ENCODE measurements at places on chromosomes 13 and 19. TPM values are rescaled to one million over a fixed set of nuclear protein-coding genes. Genes with fewer than 3 reads are reported as not detected.

Gene ZNF681
- 3.1 TPM for total RNA-seq

Gene NCAN
- 0.13 TPM for total RNA-seq

DNA sequence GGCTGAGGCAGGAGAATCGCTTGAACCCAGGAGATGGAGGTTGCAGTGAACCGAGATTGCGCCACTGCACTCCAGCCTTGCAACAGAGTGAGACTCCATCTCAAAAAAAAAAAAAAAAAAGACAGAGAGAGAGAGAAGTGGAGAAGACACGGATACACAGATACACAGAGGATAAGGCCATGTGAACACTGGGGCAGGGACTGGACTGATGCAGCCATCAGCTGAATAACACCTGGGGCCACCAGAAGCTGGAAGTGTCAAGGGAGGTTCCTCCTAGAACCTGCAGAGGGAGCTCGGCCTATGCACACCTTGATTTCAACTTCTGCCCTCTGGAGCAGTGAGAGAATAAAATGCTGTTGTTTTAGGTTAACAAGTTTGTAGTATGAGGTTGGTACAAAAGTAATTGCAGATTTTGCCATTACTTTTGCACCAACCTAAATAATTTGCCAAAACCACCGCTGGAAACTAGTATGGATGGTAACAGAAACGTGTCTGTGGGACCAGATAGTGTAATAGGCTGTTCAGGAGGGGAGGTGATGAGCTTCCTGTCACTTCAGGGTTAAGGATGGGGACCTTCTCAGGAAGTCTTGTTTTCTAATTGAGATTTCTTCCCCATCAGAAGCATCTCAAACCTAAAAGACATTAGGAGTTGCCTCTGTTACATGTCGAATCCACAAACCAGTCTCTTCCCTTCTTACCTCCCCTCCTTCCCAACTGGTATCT lies 36.4 kb upstream of the IGSF23 start:
- no peak overlapping the region for H3K27ac ChIP-seq
- no peaks in the 10 kb centered on the region for H3K36me3 ChIP-seq
- DNase-seq = no peak
- H3K4me3 ChIP-seq = no peak overlapping the region

DNA sequence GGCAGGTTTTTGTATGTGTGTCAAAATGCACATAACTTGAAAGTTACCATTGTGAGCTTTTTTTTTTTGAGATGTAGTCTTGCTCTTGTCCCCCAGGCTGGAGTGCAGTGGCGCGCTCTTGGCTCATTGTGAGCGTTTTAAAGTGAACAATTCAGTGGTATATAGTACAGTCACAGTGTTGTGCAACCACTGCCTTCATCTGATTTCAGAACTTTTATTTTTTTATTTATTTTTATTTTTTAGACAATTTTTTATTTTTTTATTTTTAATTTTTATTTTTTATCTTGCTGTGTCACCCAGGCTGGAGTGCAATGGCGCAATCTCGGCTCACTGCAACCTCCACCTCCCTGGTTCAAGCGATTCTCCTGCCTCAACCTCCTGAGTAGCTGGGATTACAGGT lies 15.0 kb downstream of the SLC25A42 start:
- no peaks in the 10 kb centered on the region for H3K4me1 ChIP-seq
- no peak for DNase-seq
- no peaks in the 10 kb centered on the region for H3K27me3 ChIP-seq
- no peak overlapping the region for H3K4me3 ChIP-seq
- no peak overlapping the region for H3K27ac ChIP-seq

GRCh38 chr13:101706651-101707050 lies 254.2 kb downstream of the ITGBL1 start:
- no peaks in the 10 kb centered on the region for H3K27me3 ChIP-seq
- no peak overlapping the region for H3K27ac ChIP-seq
- H3K36me3 ChIP-seq = no peaks in the 10 kb centered on the region
- DNase-seq = no peak
- no peak overlapping the region for H3K4me3 ChIP-seq

- no peak for DNase-seq
- no peak overlapping the region for H3K27ac ChIP-seq
- H3K4me3 ChIP-seq = no peak overlapping the region
- no peaks in the 10 kb centered on the region for H3K36me3 ChIP-seq
These were observed 1.0 kb downstream of the POSTN start for GRCh38 chr13:37597477-37598025.

GRCh38 chr19:2148482-2149135 lies 2.8 kb downstream of the AP3D1 start:
- H3K27ac ChIP-seq = no peak overlapping the region
- peaks cover 3% of the 10 kb centered on the region for H3K4me1 ChIP-seq
- no peaks in the 10 kb centered on the region for H3K36me3 ChIP-seq
- DNase-seq = no peak
- H3K27me3 ChIP-seq = no peaks in the 10 kb centered on the region

- DNase-seq = no peak
- no peaks in the 10 kb centered on the region for H3K27me3 ChIP-seq
- no peak overlapping the region for H3K4me3 ChIP-seq
- no peaks in the 10 kb centered on the region for H3K4me1 ChIP-seq
- H3K27ac ChIP-seq = no peak overlapping the region
These were observed 3.6 kb downstream of the SOHLH2 start for GRCh38 chr13:36210738-36211137.

DNA sequence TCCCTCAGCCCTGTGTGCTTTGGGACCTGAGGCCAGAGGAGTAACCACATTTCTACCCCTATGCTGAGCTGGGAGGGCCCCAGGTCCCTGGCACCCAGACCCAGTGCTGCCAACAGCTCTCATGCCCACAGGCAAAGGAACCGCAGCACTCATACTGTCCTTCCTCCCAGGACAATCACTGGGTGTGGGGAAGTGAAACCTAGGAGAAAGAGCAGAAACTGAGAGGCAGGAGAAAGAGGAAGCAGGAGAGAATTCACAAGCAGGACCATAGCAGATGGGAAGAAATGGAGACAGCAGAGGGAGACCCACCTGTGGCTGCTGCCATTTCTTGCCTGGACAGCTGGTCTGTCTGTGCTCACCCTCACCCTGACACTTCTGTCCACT lies 18.9 kb downstream of the CCDC97 start:
- peaks cover 45% of the 10 kb centered on the region for H3K4me1 ChIP-seq
- H3K4me3 ChIP-seq = no peak overlapping the region
- no peak for DNase-seq
- H3K27ac ChIP-seq = no peak overlapping the region

GRCh38 chr13:95644601-95645052 lies at the start of gene DZIP1:
Gene DZIP1, minus strand, starts transcription at chr13:95644706. Its CDS starts 2,677 bp downstream, at chr13:95642029.
- H3K4me1 ChIP-seq = peaks cover 3% of the 10 kb centered on the region
- H3K27me3 ChIP-seq = no peaks in the 10 kb centered on the region
- H3K36me3 ChIP-seq = no peaks in the 10 kb centered on the region
- H3K27ac ChIP-seq = peak within 1 kb of the TSS; percentile 8

GRCh38 chr13:28451482-28452217 lies 43.3 kb downstream of the FLT1 start:
- H3K36me3 ChIP-seq = no peaks in the 10 kb centered on the region
- H3K4me1 ChIP-seq = no peaks in the 10 kb centered on the region
- H3K27me3 ChIP-seq = no peaks in the 10 kb centered on the region
